ENCODE measurements at places on chromosomes 5 and 9.

DNA sequence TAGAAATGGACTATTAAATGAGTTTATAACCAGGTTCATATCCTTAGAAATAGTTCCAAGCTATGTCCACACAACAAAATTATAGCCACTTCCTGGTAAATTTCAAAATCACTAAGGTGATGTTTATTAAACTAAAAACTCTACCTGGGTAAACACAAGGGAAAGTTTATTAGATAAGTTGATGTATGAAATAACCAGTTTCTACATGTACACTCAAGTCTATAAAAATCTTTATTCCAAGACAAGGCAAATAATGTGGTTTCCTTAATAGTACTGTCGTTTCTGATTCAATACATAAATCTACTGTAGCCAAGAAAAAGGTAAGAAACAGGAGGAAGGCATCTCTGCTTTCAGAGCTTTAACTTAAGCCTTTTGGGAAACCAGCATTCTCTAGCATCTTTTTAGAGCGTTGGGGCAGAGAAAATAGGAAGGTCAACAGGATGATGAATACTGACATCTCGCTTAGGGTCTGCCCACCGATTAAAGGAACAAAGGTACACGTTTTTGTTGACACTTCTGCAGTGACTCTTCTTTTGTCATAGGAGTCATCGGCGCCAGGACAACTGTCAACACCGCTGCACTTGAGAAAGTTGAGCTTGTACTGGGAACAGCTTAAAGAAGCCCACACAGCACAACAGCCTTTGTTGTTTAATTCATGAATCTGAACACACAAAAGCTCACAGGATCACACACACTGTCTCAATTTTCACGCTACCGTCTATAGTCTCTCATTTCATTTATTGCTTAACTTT, 513.6 kb downstream of the SLCO4C1 start:
- no peak for DNase-seq

- no peak for DNase-seq
Observed at GRCh38 chr5:109803854-109804253, 114.1 kb downstream of the MAN2A1 start.

GRCh38 chr5:94784536-94785505, 166.4 kb downstream of the SLF1 start:
- DNase-seq, result no peak

- DNase-seq, result no peak
Observed at GRCh38 chr9:115397591-115398312, 279.8 kb upstream of the TNC start.

DNA sequence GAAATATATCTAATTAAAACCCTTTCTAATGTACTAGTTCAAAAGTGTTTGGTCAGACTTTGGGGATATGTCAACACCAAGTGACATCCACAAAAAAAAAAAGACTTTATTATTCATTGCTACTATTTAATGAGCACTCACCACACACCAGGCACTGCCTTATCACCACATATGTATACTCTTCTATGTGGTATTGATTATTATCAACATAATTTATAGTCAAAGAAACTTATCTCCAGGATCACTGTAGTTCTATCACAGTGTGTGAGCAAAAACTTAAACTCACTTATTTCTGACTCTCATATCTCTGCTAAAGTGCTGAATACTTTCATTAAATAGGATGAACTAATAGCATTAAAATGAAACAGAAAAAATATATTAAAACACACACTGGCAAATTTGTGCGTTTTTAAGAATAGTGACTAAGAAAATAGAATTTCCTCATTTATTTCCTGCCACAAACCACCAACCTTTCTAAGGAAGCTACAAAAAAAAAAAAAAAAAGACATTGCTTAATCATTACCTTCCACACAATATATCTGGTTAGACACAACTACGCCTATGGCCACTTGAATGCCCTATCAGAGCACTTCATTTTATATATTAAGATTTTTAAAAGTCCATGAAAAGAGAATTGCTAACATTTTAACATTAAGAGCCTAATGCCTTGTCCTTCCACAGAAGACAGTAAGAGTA, 12.8 kb downstream of the SLCO4C1 start:
- no peak for DNase-seq

Data from Caco-2 (cell line).